ENCODE measurements at places on chromosomes 2 and 18.

- no peak for DNase-seq
These were observed 207.7 kb upstream of the CRIM1 start for GRCh38 chr2:36147670-36148390.

GRCh38 chr18:36326771-36327170 is 29.3 kb downstream of the FHOD3 start:
- no peak for DNase-seq

- no peak for DNase-seq
These were observed 45.2 kb downstream of the ST3GAL5 start for GRCh38 chr2:85843543-85843942.

DNA sequence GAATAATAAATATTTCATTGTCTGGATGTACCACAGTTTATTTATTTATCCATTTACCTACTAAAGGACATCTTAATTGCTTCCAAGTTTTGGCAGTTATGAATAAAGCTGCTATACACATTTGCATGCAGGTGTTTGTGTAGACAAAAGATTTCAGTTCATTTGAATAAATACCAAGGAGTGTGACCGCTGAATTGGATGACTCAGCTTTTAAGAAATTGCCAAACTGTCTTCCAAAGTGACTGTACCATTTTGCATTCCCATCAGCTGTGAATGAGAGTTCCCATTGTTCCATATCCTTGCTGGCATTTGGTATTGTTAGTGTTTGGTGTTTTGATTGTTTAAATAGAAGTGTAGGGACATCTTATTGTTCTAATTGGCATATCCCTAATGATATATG is 36.2 kb upstream of the FMNL2 start:
- no peak for DNase-seq

DNA sequence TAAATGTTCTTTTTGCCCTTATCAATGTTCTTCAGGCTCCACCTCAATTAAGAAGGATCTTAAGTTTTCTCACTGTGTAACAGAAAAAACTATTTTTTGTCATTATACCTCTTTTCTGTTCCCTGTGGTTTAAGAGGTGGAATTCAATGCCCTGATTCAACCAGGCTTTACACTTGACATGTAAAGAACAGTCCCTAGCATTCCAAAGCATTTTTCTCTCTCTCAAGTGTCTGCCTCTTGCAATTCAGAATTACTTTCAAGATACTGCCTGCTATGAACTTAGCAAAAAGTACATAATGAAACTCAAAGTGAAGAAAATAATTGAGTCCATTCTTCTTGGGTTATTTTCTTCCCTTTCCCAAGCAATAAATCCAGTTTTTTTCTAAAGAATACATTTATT is 160.6 kb upstream of the NOL4 start:
- no peak for DNase-seq

GRCh38 chr18:67582488-67582887 is 66.0 kb upstream of the DSEL start:
- no peak for DNase-seq
